ENCODE measurements at places on chromosomes 7 and 10.
A peak's percentile ranks its signal among the peaks of the same experiment; 100 is the strongest.

- H3K36me3 ChIP-seq, result no peaks in the 10 kb centered on the region
- H3K4me1 ChIP-seq, result no peaks in the 10 kb centered on the region
- no peaks in the 10 kb centered on the region for H3K27me3 ChIP-seq
- H3K4me3 ChIP-seq, result no peak overlapping the region
Observed at GRCh38 chr10:131866673-131867072, 34.1 kb upstream of the PPP2R2D start.

DNA sequence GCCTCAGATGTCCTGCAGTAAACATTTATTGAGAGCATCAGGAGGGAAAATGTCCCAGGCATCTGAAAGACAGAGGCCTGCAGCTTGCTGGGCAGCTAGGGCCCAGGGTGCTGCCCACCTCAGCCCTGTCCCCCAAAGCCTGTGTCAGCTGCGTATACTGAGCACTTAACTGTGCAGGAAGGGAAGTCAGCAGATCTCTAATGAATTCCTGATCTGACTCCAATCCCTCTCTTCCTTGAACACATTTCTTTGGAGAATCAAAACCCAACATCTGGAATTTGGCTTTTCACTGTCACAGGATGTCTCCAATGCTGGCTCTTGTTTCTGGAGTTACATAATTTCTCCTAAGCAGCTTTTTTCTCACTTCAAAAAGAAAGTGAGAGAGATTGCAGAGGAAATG, 364.7 kb upstream of the NFE2L3 start:
- no peaks in the 10 kb centered on the region for H3K36me3 ChIP-seq
- no peaks in the 10 kb centered on the region for H3K27me3 ChIP-seq
- no peak overlapping the region for H3K27ac ChIP-seq

- DNase-seq, result no peak
- H3K36me3 ChIP-seq, result no peaks in the 10 kb centered on the region
- no peak overlapping the region for H3K4me3 ChIP-seq
Observed at GRCh38 chr7:12731214-12731656, 43.8 kb downstream of the ARL4A start.

GRCh38 chr7:115475761-115476385, 554.0 kb downstream of the MDFIC start:
- DNase-seq, result no peak
- no peaks in the 10 kb centered on the region for H3K36me3 ChIP-seq

GRCh38 chr7:11591055-11591633, 240.9 kb downstream of the THSD7A start:
- H3K27ac ChIP-seq, result no peak overlapping the region
- no peak overlapping the region for H3K4me3 ChIP-seq
- no peaks in the 10 kb centered on the region for H3K27me3 ChIP-seq
- H3K4me1 ChIP-seq, result no peaks in the 10 kb centered on the region

- no peak overlapping the region for H3K27ac ChIP-seq
- H3K4me3 ChIP-seq, result no peak overlapping the region
- H3K36me3 ChIP-seq, result no peaks in the 10 kb centered on the region
- no peaks in the 10 kb centered on the region for H3K27me3 ChIP-seq
- DNase-seq, result no peak
- H3K4me1 ChIP-seq, result no peaks in the 10 kb centered on the region
Observed at GRCh38 chr7:83362871-83363550, 200.3 kb upstream of the PCLO start.

DNA sequence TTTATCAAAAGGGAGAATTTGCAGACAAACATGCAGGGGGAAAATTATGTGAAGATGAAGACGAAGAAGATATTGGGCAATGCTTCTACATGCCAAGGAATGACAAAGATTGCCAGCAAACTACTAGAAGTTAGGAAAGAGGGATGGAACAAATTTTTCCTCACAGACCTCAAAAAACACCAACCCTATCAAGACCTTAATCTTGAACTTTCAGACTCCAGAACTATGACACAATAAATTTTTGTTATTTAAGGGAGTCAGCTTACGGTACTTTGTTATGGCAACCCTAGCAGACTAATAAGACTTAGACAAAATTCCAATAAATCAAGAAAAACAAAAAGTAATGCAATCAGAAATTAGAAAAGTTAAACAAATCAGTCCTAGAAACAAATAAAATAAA, 280.0 kb upstream of the GNAI1 start:
- H3K4me1 ChIP-seq, result no peaks in the 10 kb centered on the region
- H3K27ac ChIP-seq, result no peak overlapping the region
- DNase-seq, result no peak

DNA sequence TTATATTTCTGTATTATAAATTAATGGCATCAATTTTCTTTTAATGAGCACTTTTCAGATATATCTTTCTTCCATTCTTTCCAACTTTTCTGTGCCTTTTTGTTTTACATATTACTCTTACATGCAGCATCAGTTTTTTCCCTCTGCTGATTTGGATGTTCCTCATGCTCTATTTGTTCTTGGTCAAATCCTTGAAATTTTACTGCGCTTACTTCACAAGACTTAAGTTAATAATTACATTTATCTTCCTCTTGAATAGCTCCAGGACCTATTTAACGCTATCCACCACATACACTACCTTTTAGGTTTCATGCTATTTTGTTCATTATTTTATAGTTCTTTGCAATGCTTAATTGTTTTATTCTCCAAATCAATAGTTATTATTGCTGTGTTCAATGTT, 97.6 kb upstream of the CTTNBP2 start:
- H3K4me3 ChIP-seq, result no peak overlapping the region
- no peaks in the 10 kb centered on the region for H3K4me1 ChIP-seq
- no peak overlapping the region for H3K27ac ChIP-seq
- H3K27me3 ChIP-seq, result no peaks in the 10 kb centered on the region
- H3K36me3 ChIP-seq, result no peaks in the 10 kb centered on the region
- DNase-seq, result no peak

DNA sequence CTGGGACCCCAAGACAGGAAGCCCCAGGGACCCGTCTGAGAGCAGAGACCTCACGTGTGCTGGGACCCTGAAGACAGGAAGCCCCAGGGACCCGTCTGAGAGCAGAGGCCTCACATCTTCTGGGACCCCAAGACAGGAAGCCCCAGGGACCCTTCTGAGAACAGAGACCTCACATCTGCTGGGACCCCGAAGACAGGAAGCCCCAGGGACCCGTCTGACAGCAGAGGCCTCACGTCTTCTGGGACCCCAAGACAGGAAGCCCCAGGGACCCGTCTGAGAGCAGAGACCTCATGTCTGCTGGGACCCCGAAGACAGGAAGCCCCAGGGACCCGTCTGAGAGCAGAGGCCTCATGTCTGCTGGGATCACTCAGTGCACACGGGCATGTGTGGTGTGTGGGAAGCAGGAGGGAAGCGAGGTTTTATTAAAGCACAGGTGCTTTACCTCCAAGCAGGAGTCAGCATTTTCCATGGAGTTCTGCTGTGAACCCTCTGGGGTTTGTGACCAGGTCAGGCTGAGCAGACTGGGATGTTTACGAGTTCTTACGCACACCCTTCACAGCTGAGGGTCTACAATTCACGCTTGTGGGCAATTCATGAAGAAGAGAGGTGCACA, 590.6 kb downstream of the DNAJB6 start:
- H3K4me3 ChIP-seq, result no peak overlapping the region
- no peaks in the 10 kb centered on the region for H3K36me3 ChIP-seq
- no peaks in the 10 kb centered on the region for H3K4me1 ChIP-seq
- no peak for DNase-seq

GRCh38 chr10:44991571-44991970, 9.2 kb upstream of the ZNF22 start:
- peak; percentile 25 for DNase-seq
- no peak overlapping the region for H3K4me3 ChIP-seq
- H3K4me1 ChIP-seq, result no peaks in the 10 kb centered on the region
- H3K36me3 ChIP-seq, result no peaks in the 10 kb centered on the region

- no peak overlapping the region for H3K4me3 ChIP-seq
- H3K27ac ChIP-seq, result peak overlapping the region; percentile 94
- H3K4me1 ChIP-seq, result peaks cover 33% of the 10 kb centered on the region
- H3K36me3 ChIP-seq, result no peaks in the 10 kb centered on the region
Observed at GRCh38 chr10:17009212-17009700, 120.4 kb downstream of the CUBN start.

GRCh38 chr10:24448351-24448999, 239.5 kb downstream of the KIAA1217 start:
- H3K36me3 ChIP-seq, result no peaks in the 10 kb centered on the region
- H3K27me3 ChIP-seq, result no peaks in the 10 kb centered on the region
- H3K27ac ChIP-seq, result no peak overlapping the region

DNA sequence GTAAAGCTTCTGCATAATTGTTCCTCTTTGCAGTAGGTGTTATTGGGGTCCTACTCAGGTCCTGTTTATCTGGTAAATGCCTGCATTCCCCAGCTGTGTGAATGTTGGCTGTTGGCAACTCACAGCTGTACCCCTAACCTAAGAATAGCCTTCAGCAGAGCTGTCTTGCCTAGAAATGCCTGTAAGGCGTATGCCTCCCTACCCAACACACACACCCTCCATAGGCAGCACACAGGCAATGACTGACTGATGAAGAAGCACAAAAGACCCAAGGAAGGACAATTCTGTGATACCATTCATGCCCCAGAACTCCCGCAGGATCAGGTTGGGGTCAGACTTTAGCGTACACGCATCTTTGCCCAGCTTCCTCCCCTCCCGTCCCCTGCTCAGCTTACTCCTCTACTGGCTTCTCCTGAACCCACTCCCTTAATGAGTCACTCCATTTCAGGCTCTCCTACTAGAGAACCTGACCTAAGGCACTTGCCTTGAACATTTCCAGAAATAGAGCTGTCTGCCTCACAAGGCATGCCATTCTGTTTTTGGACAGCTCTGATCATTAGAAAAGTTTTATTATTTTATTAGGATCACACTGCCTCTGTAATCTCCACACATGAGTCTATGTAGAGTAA, 99.2 kb upstream of the PIK3CG start:
- DNase-seq, result no peak
- no peak overlapping the region for H3K27ac ChIP-seq
- H3K4me1 ChIP-seq, result no peaks in the 10 kb centered on the region
- H3K4me3 ChIP-seq, result no peak overlapping the region

DNA sequence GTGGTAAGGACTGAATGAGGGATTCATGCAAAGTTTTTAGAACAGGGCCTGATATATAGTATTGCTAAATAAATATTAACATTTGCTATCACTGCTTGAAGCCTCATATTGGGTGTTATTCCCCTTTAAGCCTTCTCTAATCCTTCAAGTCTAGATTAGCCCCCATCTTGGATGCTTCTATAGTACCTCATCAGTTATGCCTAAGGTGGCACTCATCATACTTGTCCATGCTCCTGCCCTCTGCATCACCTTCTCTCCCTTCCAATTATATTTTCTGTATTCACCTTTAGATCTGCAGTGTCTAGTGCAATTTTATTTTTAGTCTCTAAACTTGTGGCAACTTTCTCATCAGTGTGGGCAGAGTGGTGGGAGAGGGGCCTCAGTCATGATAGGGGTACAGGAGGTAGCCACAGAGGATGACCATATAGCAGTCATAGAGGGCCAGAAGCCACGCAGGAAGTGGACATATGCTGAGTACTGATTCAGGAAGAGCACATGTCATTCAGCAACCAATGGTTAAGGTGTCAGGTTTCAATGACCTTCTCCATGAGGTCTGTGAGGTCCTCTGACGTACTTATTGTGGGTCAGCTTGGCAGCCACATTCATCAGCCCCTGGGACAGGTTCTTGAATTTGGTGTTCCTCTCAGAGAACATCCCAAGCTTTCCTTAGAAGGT, 2.5 kb downstream of the ENTPD1 start:
- H3K4me3 ChIP-seq, result no peak overlapping the region
- no peaks in the 10 kb centered on the region for H3K4me1 ChIP-seq
- DNase-seq, result no peak
- no peaks in the 10 kb centered on the region for H3K36me3 ChIP-seq

GRCh38 chr10:11234857-11235531, 217.3 kb downstream of the CELF2 start:
- H3K4me3 ChIP-seq, result no peak overlapping the region
- peaks cover 4% of the 10 kb centered on the region for H3K4me1 ChIP-seq
- H3K27ac ChIP-seq, result no peak overlapping the region
- no peaks in the 10 kb centered on the region for H3K36me3 ChIP-seq
- no peak for DNase-seq

DNA sequence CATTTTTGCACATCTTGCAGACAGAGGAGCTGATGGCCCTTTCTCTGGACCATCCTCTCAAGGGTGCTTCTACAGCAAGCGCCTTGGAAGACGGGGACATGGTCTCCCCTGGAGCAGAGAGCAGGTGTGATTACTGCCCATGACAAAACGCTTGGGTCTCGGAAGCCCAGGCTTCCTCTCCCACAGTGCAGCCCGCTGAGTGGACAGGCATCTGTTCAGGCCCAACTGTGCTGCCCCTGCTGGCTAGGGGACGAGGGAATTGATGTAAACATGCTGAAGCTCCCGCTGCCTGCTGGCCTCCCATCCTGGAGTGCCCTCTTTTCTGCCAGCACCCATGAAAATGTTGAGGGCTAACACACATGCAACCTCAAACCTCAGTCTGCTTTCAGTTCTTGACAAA, 14.3 kb downstream of the IL15RA start:
- H3K27me3 ChIP-seq, result no peaks in the 10 kb centered on the region
- no peak overlapping the region for H3K27ac ChIP-seq
- H3K4me3 ChIP-seq, result no peak overlapping the region
- H3K36me3 ChIP-seq, result peaks cover 9% of the 10 kb centered on the region
- no peaks in the 10 kb centered on the region for H3K4me1 ChIP-seq
- no peak for DNase-seq

DNA sequence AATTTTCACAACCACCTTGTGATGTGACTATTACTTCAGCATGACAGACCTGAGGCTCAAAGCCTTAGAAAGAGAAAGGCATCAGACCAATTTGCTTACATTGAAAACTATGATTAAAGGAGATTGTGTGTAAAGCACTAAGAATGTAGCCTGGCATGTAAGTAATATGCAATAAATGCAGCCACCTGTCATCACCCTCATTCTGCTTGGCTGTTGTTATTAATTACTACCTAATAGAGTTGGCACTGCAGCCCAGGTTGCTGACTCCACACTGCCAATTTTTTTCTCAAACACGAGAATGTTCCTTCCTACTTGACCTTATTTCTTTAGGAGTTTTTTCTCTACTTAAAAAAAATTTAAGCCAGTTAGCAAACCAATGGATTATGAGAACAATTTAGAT, 61.2 kb upstream of the NPVF start:
- DNase-seq, result no peak
- no peaks in the 10 kb centered on the region for H3K27me3 ChIP-seq
- no peak overlapping the region for H3K27ac ChIP-seq

- H3K27me3 ChIP-seq, result no peaks in the 10 kb centered on the region
- no peaks in the 10 kb centered on the region for H3K4me1 ChIP-seq
- no peak overlapping the region for H3K4me3 ChIP-seq
- no peak for DNase-seq
- no peaks in the 10 kb centered on the region for H3K36me3 ChIP-seq
Observed at GRCh38 chr7:67018940-67019339, 22.3 kb downstream of the TYW1 start.

DNA sequence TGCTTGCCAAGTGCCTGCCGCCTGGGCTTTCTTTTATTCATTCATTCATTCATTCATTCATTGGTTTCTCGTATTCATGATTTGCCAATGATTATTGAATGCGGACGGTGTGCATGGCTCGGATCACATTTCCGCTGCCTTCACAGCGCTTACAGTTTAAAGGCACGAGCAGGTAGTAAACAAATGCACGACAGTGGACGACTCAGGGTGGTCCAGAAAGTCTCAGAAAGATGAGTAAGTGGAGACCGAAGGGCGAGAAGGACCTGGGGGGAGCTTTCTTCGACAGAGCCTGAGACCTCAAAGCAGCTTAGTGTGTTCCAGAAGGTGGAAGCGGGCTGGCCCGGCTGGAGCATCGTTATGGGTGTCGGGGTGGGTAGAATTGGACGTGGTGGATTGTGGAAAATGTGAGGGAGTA, 506 bp downstream of the MCM10 start:
- no peak overlapping the region for H3K27ac ChIP-seq
- H3K4me3 ChIP-seq, result peak overlapping the region; percentile 54
- no peaks in the 10 kb centered on the region for H3K27me3 ChIP-seq
- no peak for DNase-seq
- no peaks in the 10 kb centered on the region for H3K36me3 ChIP-seq

All from tibial nerve (tissue), 4 donors.